ENCODE measurements at places on chromosomes 3 and 15.

- no peak for DNase-seq
Measured at GRCh38 chr3:141248064-141248463, 16.4 kb downstream of the PXYLP1 start.

DNA sequence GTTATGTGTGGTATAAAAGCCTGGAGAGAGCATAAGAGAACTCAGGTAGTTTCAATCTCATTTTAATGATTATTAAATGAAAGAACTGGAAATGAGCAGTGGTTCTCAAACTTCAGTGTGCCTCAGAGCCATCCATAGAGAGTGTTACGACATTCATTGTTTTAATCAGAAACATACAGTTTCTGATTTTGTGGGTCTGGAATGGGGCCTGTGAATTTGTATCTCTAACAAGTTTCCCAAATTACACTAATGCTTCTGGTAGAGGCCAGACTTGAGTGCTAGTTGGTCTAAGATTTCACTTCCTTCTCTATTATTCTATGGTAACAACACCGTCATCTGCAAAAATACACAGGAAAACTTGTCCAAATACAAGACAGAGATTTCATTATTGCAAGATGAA is 292.0 kb upstream of the NECTIN3 start:
- no peak for DNase-seq

- peak; percentile 16 for DNase-seq
Measured at GRCh38 chr3:171187706-171188290, 161.3 kb upstream of the SLC2A2 start.

DNA sequence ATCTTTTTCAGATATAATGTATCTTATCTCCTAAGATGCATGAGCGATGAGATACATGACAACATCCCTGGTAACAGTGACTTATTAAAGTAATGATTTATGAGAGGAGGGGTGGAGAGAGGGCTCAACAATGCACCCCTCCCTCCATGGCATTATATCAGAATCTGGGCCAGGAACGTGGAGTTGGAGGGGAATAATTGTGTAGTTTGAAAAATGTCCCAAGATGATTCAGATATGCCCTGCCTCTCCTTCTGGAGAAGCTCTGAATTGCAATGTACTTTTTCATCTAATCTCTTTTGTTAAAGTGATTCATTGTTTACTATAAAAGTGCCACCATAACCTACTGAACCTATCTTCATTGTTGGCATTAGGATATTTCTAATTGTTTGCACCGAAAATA is 86.5 kb downstream of the FRMD4B start:
- no peak for DNase-seq

DNA sequence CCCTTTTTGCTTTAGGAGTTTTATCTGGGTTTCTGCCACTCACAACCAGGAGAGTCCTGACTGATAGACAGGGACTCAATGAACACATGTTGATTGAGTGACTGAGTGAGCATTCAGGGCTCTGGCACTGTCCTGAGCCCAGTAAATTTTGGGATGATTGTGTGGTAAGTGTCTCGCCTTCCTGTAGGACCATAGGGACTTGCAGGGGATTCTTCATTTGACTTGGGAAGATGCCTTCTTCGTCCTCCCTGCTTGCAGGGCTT is 22.3 kb upstream of the FLNB start:
- DNase-seq, result no peak

- DNase-seq, result no peak
Measured at GRCh38 chr3:12832350-12833221, 8.8 kb downstream of the RPL32 start.

- no peak for DNase-seq
Measured at GRCh38 chr3:138089091-138089490, 26.3 kb downstream of the DZIP1L start.

- no peak for DNase-seq
Measured at GRCh38 chr15:62833646-62834045, 208.9 kb upstream of the TPM1 start.

Data from RPMI8226 (cell line).